ENCODE measurements at places on chromosomes 11 and 22.

- DNase-seq = no peak
These were observed 63.0 kb downstream of the HORMAD2 start for GRCh38 chr22:30143265-30143664.

DNA sequence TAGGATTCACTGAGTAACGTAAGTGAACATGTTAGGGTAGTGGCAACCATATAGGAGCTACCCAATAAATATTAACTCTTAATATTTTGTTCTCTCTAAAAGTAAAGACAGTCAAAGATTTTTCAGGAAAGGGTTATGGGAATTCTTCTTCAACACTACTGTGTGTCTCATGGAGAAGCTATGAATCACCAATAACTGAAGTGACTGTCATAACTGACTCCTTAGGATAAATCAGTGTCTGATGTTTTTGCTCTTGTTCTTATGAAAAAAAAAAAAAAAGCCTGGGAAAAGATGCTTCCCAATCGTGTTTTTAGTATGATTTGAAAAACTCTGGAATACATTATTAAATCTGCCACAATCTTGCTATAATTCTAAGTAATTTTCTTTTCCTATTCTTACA, 111.2 kb upstream of the CEP126 start:
- DNase-seq = no peak

DNA sequence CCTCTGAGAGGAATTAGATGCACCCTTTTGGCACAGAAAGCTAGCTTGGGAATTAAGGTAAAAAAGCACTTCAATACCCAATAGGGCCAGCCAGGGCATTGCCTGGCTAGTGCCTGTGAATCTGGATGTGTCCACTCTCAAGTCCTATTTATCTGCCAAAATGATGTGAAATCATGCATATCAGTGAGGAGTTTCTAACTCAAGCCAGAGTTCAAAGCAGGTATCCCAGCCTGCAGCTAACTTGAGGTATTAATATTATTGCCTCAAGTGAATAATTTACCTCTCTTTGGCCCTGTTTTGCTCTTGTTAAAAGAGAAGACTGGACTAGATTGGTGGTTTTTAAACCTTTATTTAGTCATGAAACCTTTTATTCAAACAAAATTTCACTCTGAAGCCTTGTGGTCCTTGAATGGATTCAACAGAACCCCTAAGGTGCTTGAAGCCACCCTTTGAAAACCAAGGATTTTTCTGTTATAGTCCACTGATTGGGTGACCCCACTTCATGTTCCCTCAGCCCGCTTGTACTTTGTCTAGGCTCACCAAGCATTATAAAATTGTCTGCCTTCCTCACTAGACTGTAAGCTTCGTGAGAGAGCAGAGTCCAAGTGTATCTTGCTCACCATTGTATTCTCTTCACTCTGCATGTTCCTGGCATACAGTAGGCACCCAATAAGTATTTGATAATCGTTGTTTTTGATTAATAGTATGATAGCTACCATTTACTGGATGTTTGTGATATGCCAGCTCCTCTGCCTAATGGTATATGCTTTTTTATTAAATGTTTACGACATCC, 4.5 kb downstream of the RNF121 start:
- no peak for DNase-seq

DNA sequence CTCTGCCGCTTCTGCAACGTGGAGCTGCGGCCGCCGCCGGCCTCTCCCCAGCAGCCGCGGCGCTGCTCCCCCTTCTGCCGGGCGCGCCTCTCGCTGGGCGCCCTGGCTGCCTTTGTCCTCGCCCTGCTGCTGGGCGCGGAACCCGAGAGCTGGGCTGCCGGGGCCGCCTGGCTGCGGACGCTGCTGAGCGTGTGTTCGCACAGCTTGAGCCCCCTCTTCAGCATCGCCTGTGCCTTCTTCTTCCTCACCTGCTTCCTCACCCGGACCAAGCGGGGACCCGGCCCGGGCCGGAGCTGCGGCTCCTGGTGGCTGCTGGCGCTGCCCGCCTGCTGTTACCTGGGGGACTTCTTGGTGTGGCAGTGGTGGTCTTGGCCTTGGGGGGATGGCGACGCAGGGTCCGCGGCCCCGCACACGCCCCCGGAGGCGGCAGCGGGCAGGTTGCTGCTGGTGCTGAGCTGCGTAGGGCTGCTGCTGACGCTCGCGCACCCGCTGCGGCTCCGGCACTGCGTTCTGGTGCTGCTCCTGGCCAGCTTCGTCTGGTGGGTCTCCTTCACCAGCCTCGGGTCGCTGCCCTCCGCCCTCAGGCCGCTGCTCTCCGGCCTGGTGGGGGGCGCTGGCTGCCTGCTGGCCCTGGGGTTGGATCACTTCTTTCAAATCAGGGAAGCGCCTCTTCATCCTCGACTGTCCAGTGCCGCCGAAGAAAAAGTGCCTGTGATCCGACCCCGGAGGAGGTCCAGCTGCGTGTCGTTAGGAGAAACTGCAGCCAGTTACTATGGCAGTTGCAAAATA, 816 bp downstream of the PDE3B start:
- DNase-seq = peak; percentile 7

- no peak for DNase-seq
These were observed 131.8 kb upstream of the PARVA start for GRCh38 chr11:12245549-12246016.

GRCh38 chr22:28185130-28185529, 266.1 kb upstream of the PITPNB start:
- DNase-seq = no peak

GRCh38 chr11:56700242-56700913, 1.5 kb downstream of the OR9G1 start:
- no peak for DNase-seq

GRCh38 chr22:41831828-41832552, 915 bp upstream of the SREBF2 start:
- DNase-seq = no peak

DNA sequence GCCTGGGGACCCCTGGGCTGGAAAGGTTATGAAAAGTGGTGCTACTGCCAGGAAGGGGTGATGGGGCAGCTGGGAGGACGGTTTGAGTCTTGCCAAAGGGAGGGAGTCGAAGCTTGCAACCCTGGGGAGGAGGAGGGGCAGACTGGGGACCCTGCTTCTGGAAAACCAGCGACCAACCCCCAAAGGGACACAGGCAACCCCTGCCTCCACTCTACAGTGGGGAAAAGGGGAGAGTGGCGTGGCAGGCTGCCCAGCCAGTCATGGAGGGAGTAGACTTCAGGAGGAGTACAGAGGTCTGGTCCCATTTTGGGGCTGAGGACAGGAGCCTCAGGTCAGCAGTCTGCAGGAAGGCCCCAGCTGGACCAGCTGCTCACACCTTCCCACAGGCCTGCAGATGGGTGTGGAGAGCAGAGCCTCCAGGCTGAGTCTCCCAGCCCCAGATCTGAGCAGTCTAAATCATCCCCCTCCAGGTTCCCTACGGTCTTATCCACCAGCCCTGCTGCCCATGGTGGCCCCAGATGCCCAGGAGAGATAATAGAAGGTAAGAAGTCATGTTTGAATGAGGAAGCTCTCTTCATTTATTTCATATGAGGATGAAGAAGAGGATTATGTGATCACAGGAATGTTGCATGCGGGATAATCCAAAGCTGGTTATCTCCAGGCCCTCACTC, 3.3 kb downstream of the DDT start:
- no peak for DNase-seq

DNA sequence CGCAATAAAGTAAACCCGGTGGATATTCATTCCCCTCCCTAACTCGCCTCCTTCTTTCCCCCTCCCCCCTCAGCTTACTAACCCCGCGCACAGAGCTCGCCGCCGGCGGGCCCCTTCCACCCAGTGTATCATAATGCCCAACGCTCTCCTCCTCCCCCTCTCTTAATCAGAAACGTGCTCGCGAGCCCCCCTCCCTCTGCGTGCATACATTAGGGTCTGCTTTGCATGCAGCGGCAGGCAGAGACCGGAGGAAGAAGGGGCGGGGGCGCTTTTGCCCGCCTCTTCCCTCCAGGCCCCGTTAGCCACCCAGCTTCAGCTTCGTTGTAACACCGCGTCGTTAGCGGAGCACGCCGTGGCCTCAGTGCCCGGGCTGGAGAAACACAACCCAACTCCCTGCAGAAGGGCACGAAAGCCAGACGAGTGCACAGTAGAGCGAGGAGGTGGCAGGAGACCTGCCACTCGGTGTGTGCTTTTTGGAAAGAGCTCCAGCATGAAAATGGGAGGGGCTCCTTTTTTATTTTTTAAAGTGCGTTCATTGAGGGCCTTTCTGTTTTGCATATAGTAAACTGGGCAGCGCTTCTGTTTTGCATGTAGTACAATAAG, 901 bp upstream of the KMT2A start:
- DNase-seq = no peak

Measured in stimulated activated CD8-positive, alpha-beta memory T cell treated with anti-CD3 and anti-CD28 coated beads, Interleukin-2, amount 100 ng/mL, for 1 hour (primary cell).